Type B pancreatic cell (in vitro differentiated cells): ENCODE measurements at places on chromosomes 2 and 18. TPM values are rescaled to one million over a fixed set of nuclear protein-coding genes. Genes with fewer than 3 reads are reported as not detected.

The PLB1 gene
- 1.9 and 3.4 TPM in 2 replicates for total RNA-seq

The ANKRD44 gene
- total RNA-seq = 3.1 and 14.2 TPM in 2 replicates

The RFTN2 gene
- total RNA-seq = 0.07 and 14.9 TPM in 2 replicates

GRCh38 chr2:190664240-190664639 lies 15.4 kb downstream of the NAB1 start:
- H3K4me3 ChIP-seq = no peak overlapping the region
- peaks cover 22% of the 10 kb centered on the region for H3K36me3 ChIP-seq
- H3K4me1 ChIP-seq = peaks cover 6% of the 10 kb centered on the region
- no peaks in the 10 kb centered on the region for H3K27me3 ChIP-seq
- no peak overlapping the region for H3K27ac ChIP-seq

GRCh38 chr18:7568426-7568825 lies 1.3 kb downstream of the PTPRM start:
- H3K4me3 ChIP-seq = peak overlapping the region; percentile 87
- peaks cover 7% of the 10 kb centered on the region for H3K4me1 ChIP-seq
- peaks cover 49% of the 10 kb centered on the region for H3K27me3 ChIP-seq
- peak; percentile 77 for DNase-seq

GRCh38 chr18:54284981-54285785 lies 15.9 kb downstream of the POLI start:
- H3K4me1 ChIP-seq = peaks cover under 1% of the 10 kb centered on the region
- H3K27me3 ChIP-seq = no peaks in the 10 kb centered on the region
- no peak overlapping the region for H3K4me3 ChIP-seq
- DNase-seq = no peak
- H3K36me3 ChIP-seq = peaks cover 40% of the 10 kb centered on the region
- no peak overlapping the region for H3K27ac ChIP-seq

DNA sequence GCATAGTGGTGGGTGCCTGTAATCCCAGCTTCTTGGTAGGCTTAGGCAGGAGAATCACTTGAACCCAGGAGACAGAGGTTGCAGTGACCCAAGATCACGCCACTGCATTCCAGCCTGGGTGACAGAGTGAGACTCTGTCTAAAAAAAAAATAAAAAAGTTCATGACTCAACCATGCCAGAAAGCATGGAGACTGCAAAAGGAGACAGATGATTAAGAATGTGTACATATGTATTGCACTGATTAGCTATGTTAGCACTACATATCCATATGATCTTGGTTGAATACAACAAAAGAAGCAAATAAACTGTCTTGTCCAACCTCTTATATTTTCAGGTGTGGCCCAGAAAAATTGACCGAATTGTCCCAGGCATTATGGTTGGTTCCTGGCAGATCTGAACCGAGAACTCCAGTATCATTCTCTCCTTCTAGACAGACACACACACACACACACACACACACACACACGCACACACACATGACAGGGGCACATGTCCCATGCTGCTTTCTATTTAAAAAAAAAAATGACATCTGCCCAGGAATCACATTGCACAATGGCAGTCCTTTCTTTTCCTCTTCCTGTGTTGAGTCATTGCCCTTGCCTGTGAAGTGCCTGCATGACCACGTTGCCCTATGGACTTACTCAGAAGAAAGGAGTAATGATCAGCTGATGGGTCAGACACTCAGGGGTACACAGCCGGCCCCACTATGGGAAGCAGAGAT lies 65.6 kb downstream of the MYCN start:
- H3K27me3 ChIP-seq = no peaks in the 10 kb centered on the region
- DNase-seq = no peak
- no peak overlapping the region for H3K4me3 ChIP-seq

- H3K36me3 ChIP-seq = no peaks in the 10 kb centered on the region
- H3K4me3 ChIP-seq = no peak overlapping the region
- peaks cover 27% of the 10 kb centered on the region for H3K27me3 ChIP-seq
- no peak overlapping the region for H3K27ac ChIP-seq
Measured at GRCh38 chr2:225002656-225003045, 39.6 kb downstream of the DOCK10 start.

DNA sequence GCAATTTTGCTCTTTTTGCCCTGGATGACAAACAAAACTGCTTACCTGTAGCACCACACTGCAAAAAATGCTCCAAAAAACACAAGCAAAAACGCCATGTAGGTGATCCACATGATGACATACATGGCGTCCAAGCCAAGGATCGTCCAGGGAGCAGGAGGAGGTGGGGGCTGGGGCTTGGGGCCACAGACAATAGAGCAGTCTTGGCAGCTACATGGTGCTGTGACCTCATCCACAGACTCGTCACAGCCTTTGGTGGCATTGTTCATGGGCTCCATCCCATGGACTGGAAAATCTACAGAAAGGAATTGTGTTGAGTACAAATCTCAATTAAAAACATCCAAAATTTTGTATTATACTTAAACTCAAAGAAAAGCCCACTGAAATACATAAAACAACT lies 26.1 kb downstream of the NPC1 start:
- no peak overlapping the region for H3K4me3 ChIP-seq
- H3K4me1 ChIP-seq = no peaks in the 10 kb centered on the region
- H3K27me3 ChIP-seq = no peaks in the 10 kb centered on the region
- no peak overlapping the region for H3K27ac ChIP-seq
- no peak for DNase-seq
